ENCODE measurements at places on chromosomes 2 and 18.

DNA sequence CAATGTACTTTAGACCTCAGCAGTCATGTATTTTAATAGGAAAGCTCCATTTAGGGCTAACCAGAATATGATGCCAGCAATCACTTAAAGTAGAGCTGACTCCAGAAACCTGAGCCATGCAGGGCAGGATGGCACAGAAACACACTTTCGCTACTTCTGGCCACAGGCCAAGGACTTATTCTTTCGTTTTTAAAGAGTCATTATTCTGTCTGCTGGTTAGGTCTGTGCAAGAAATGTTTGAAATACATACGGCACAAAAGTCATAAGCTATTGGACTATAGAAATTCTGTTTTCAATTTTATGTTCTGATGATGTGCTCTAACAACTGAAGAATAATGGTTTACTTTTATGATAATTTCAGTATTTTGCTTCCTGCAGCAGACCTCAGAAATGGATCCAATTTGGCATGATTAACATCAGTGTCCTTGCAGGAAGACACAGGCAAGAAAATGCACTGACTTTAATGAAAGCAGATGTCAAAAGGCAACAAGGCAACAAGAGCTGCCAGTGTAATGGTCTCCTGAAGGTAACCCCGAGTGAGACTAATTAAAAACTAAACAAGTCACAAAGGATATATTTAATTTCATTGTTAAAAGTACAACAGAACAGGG lies 114.4 kb upstream of the CHRNA1 start:
- no peak overlapping the region for H3K4me3 ChIP-seq
- no peak for DNase-seq
- H3K27ac ChIP-seq, result no peak overlapping the region
- H3K4me1 ChIP-seq, result no peaks in the 10 kb centered on the region

GRCh38 chr18:35890323-35890722 lies 82.2 kb upstream of the RMP24 start:
- H3K36me3 ChIP-seq, result no peaks in the 10 kb centered on the region
- no peak overlapping the region for H3K27ac ChIP-seq
- no peak overlapping the region for H3K4me3 ChIP-seq
- peaks cover 36% of the 10 kb centered on the region for H3K27me3 ChIP-seq
- no peak for DNase-seq
- no peaks in the 10 kb centered on the region for H3K4me1 ChIP-seq

- no peak overlapping the region for H3K27ac ChIP-seq
- no peaks in the 10 kb centered on the region for H3K4me1 ChIP-seq
- no peaks in the 10 kb centered on the region for H3K36me3 ChIP-seq
- peaks cover 4% of the 10 kb centered on the region for H3K27me3 ChIP-seq
- no peak overlapping the region for H3K4me3 ChIP-seq
- no peak for DNase-seq
These were observed 259.9 kb downstream of the NDUFA10 start for GRCh38 chr2:239765076-239765845.

- no peaks in the 10 kb centered on the region for H3K27me3 ChIP-seq
- H3K36me3 ChIP-seq, result peaks cover 10% of the 10 kb centered on the region
- H3K4me1 ChIP-seq, result no peaks in the 10 kb centered on the region
- H3K27ac ChIP-seq, result no peak overlapping the region
These were observed 66.7 kb downstream of the TRIP12 start for GRCh38 chr2:229855116-229855515.

GRCh38 chr18:6031442-6031841 lies 136.1 kb upstream of the TMEM200C start:
- no peaks in the 10 kb centered on the region for H3K4me1 ChIP-seq
- H3K36me3 ChIP-seq, result no peaks in the 10 kb centered on the region
- H3K27ac ChIP-seq, result no peak overlapping the region
- DNase-seq, result no peak
- no peaks in the 10 kb centered on the region for H3K27me3 ChIP-seq
- no peak overlapping the region for H3K4me3 ChIP-seq

DNA sequence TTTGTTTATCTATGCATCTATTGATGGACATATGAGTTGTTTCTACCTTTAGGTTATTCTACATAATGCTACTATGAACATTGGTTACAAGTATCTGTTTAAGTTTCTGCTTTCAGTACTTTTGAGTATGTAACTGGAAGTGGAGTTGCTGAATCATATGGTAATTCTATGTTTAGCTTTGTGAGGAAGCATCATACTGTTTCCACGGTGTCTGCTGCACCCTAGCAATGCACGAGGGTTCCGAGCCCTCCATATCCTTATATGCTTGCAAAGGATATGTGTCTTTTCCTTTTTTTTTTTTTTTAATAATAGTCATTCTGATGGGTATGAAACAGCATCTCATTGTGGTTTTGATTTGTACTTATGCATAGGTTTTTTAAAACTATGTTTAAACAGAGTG lies 83.7 kb downstream of the FMNL2 start:
- H3K4me1 ChIP-seq, result peaks cover 43% of the 10 kb centered on the region
- DNase-seq, result no peak
- no peak overlapping the region for H3K27ac ChIP-seq
- H3K36me3 ChIP-seq, result no peaks in the 10 kb centered on the region
- H3K27me3 ChIP-seq, result no peaks in the 10 kb centered on the region
- no peak overlapping the region for H3K4me3 ChIP-seq

GRCh38 chr2:221853297-221853696 lies 281.2 kb upstream of the EPHA4 start:
- H3K4me3 ChIP-seq, result no peak overlapping the region
- no peaks in the 10 kb centered on the region for H3K36me3 ChIP-seq
- DNase-seq, result no peak
- H3K4me1 ChIP-seq, result no peaks in the 10 kb centered on the region
- H3K27me3 ChIP-seq, result peaks cover 8% of the 10 kb centered on the region

GRCh38 chr2:26238311-26238958 lies 6.0 kb downstream of the HADHA start:
- no peak for DNase-seq
- no peaks in the 10 kb centered on the region for H3K27me3 ChIP-seq
- no peak overlapping the region for H3K4me3 ChIP-seq
- H3K36me3 ChIP-seq, result peaks cover 29% of the 10 kb centered on the region

DNA sequence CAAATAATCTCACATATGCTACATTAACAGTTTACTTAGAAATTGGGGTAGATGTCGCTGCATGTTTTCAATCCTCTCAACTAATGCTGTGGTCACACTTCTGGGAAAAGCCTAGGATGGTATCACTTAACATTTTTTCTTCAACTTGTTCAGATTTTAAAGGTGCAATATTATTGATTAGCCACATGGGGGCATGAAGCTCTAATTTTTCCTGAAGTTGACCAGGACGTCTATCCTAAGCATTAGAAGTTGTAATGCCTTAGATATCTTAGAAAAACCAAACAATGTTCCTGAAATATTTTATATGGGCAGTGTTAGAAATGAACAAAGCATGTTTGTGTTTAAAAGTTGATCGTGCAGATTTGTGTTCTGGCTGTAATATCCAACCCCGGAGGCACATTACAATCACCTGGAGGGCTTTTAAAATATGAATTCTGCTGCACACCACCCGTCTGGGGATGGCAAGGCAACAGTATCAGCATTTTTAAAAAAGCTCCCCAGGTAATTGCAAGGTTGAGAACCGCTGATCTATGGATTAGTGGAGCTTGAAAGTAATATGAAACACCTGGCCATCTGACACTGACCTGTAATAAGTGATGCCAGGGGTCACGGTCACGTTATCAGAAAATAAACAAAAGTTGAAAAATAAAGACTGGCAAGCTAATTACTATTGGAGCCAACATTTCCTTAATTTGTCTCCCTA lies 100.5 kb upstream of the LMAN1 start:
- H3K4me1 ChIP-seq, result no peaks in the 10 kb centered on the region
- H3K36me3 ChIP-seq, result no peaks in the 10 kb centered on the region
- no peak overlapping the region for H3K4me3 ChIP-seq
- peaks cover 16% of the 10 kb centered on the region for H3K27me3 ChIP-seq
- H3K27ac ChIP-seq, result no peak overlapping the region

GRCh38 chr2:216428618-216429350 lies 16.5 kb downstream of the SMARCAL1 start:
- peaks cover 19% of the 10 kb centered on the region for H3K36me3 ChIP-seq
- no peaks in the 10 kb centered on the region for H3K27me3 ChIP-seq
- no peaks in the 10 kb centered on the region for H3K4me1 ChIP-seq
- no peak overlapping the region for H3K4me3 ChIP-seq
- DNase-seq, result no peak

GRCh38 chr2:202064171-202064880 lies 8.7 kb upstream of the KIAA2012 start:
- no peak overlapping the region for H3K27ac ChIP-seq
- DNase-seq, result no peak
- H3K4me3 ChIP-seq, result no peak overlapping the region
- H3K36me3 ChIP-seq, result no peaks in the 10 kb centered on the region
- H3K27me3 ChIP-seq, result no peaks in the 10 kb centered on the region

GRCh38 chr2:173373290-173373689 lies 18.6 kb downstream of the CDCA7 start:
- no peak for DNase-seq
- peaks cover 6% of the 10 kb centered on the region for H3K36me3 ChIP-seq
- H3K4me3 ChIP-seq, result no peak overlapping the region
- no peaks in the 10 kb centered on the region for H3K4me1 ChIP-seq
- no peak overlapping the region for H3K27ac ChIP-seq
- H3K27me3 ChIP-seq, result no peaks in the 10 kb centered on the region

- no peak for DNase-seq
- no peak overlapping the region for H3K4me3 ChIP-seq
- no peaks in the 10 kb centered on the region for H3K4me1 ChIP-seq
These were observed 137.7 kb upstream of the MMADHC start for GRCh38 chr2:149725234-149725633.

GRCh38 chr18:24923138-24923537 lies 428.8 kb downstream of the ZNF521 start:
- no peak for DNase-seq
- H3K4me1 ChIP-seq, result no peaks in the 10 kb centered on the region
- H3K27me3 ChIP-seq, result peaks cover 12% of the 10 kb centered on the region
- no peak overlapping the region for H3K27ac ChIP-seq
- H3K36me3 ChIP-seq, result no peaks in the 10 kb centered on the region
- H3K4me3 ChIP-seq, result no peak overlapping the region

GRCh38 chr18:36780748-36781147 lies 48.1 kb downstream of the TPGS2 start:
- no peak overlapping the region for H3K27ac ChIP-seq
- no peak overlapping the region for H3K4me3 ChIP-seq

DNA sequence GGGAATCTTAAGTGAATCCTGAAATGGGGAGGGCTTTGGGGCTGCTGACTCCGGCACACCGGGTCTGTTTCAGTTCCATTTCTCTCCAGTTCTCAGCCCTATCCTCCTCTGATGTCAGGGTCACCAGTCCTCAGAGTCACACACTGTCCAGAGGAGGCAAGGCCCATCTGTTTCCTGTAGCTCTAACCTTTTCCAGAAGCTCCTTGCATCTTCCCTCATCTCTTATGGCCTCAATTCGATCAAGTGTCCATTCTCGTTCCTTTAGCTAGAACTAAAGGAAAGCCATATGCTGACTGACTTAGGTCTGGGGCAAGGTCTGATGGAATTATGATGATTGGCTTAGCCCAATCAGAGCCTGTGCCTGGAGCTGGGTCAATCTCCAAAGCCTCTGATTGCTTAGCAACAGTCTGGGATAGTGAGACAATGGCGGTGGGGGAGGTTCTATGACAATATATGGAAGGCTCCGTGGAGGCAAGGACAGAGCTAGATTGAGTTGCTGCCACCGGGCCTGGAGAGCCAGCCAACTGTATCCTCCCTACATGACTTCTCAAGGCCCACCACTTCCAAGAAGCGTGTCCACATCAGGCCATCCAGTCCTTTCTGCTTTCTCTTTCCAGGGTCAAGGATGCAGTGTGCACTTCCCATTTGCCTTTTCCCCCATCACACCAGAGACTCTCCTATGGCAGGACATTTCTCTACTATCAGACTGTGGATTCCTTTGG lies 5.2 kb downstream of the ANKRD53 start:
- H3K4me1 ChIP-seq, result peaks cover 2% of the 10 kb centered on the region
- no peaks in the 10 kb centered on the region for H3K27me3 ChIP-seq
- DNase-seq, result no peak
- no peak overlapping the region for H3K27ac ChIP-seq
- no peak overlapping the region for H3K4me3 ChIP-seq

GRCh38 chr2:25310965-25311864 lies 30.5 kb downstream of the DNMT3A start:
- DNase-seq, result peak; percentile 19
- no peaks in the 10 kb centered on the region for H3K36me3 ChIP-seq
- H3K4me3 ChIP-seq, result no peak overlapping the region
- peak overlapping the region; percentile 54 for H3K27ac ChIP-seq
- H3K4me1 ChIP-seq, result peaks cover 22% of the 10 kb centered on the region
- H3K27me3 ChIP-seq, result no peaks in the 10 kb centered on the region

- no peak overlapping the region for H3K27ac ChIP-seq
- no peak overlapping the region for H3K4me3 ChIP-seq
- H3K36me3 ChIP-seq, result no peaks in the 10 kb centered on the region
- no peaks in the 10 kb centered on the region for H3K27me3 ChIP-seq
These were observed 197.4 kb upstream of the HDAC4 start for GRCh38 chr2:239598011-239598731.

DNA sequence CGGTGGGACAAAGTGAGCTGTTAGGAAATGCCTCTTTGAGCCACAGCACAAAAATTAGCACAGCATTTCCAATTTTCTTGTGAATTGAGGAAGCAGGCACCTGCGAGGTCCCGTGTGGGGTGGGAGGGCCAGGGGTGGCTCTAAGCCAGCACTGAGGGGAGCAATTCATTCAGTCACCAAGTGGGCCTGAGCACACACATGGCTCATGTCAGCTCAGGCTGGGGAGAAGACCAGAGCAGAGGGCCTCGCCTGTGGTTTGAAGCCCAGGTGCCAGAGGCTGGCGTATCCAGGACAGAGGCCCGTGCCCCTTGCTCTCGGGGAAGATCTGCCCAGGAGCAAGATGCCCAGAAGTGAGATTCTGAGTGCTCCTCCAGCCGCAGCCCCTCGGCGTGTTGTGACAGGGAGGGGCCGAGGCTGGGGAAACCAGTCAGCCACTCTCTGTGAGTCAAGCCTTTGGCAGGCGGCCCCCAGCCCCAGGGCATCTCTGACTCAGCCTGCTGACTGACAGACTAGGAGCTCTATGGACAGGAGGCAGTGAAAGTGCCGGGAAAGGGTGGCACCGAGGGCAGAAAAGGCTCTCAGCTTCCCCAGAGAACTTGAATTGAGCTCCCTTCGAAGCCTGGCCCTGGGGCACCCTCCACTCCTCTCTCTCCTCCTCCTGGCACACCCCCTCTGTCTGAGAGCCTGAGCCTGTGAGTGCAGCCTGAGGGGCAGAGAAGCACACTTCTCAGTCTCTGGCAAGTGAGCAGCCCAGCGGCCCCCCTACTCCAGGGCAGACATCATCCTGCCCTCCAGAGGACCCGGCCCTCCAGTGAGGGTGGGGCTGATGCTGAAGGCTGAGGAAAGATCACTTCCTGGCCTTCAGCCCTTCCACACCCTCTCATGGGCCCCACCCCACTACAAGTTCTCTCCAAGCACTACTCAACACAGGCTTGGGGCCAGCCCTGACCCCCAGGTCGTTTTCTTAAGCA lies 32.3 kb downstream of the CYP26B1 start:
- H3K4me3 ChIP-seq, result no peak overlapping the region
- H3K4me1 ChIP-seq, result peaks cover 34% of the 10 kb centered on the region
- no peaks in the 10 kb centered on the region for H3K36me3 ChIP-seq
- DNase-seq, result peak; percentile 68
- no peaks in the 10 kb centered on the region for H3K27me3 ChIP-seq
